ENCODE measurements at places on chromosomes 16 and 17.

GRCh38 chr17:76314392-76315227, 6.5 kb upstream of the QRICH2 start:
- no peak for DNase-seq

DNA sequence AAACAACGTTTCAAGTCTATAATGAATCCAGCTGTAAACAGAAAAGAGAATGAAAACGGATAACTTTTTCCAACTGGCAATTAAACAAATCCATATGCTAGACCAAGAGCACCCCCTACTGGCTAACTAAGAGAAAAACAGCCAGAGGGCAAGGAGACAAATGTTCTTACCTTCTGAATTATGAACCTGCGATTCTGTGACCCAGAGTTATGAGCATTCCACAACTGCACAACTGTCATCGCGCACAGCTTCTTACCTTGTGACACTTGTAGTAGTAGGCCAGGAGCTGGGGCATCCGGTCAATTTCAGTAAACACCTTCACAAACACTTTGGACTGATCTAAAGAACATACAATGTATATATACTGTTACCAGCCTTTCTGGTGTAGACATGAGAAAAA, 18.6 kb downstream of the COG7 start:
- peak; percentile 79 for DNase-seq

DNA sequence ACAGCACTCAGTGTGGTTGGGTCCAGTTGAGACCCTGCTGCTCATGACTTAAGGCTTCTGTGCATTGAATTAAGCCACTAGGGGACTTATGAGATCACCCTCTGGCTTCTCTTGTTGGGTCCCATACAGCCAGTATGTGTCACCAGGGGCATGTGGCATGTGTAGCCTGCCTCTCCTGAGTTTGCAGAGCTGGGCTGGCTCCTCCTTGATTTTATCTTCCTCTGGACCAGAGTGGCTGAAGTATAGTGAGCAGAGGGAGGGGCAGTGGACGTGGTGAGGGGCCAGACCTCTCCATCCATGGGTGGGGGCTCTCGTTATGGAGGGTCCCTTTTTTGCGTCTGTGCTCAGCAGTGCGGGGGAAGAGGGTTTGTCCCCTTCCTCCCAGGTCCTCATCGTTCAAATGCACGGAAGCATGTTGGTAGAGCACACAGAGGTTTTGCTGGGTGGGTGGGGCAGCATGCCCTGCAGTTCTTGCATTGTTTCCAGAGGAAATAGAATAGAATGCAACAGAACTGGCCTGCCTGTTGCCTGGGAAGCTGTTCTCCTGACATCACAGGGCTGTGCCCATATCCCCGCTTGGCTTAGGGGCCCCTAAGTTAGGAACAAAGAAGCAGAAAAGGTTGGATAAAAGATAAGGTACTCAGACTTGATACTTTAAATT, 77.4 kb downstream of the SPECC1 start:
- no peak for DNase-seq

- DNase-seq, result peak; percentile 38
These were observed 506 bp downstream of the CAMKK1 start for GRCh38 chr17:3892095-3892998.

- DNase-seq, result no peak
These were observed 6.4 kb downstream of the NFE2L1 start for GRCh38 chr17:48054238-48055185.

DNA sequence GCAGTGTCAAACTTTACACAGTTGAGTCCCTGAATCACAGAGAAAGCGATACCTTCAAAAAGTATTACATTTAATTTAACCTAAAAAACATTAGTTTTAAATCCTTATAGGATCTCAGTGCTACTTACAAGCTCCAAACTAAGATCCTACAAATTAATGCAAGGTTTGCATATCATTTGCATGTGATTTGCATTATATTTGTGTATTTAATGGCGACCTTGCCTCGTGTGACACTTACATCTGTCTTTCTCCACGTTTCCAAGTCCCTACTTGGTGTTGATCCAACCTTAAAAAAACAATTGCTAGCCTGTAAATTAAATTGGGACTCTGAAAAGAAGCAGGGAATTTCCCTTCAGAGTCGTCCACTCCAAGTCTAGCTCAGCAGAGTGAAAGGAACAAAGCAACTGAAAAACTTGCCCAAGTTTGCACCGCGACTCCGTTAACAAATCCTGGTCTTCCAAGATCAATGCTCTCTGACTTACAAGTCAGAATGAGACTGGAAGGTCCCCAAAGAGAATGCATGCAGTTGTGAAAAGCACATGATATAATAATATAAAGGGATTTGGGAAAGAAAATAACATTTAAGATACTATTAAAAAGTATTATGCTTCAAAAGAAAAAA, 739 bp upstream of the FAM117A start:
- no peak for DNase-seq

- DNase-seq, result no peak
These were observed 9.6 kb downstream of the AFMID start for GRCh38 chr17:78196716-78197115.

DNA sequence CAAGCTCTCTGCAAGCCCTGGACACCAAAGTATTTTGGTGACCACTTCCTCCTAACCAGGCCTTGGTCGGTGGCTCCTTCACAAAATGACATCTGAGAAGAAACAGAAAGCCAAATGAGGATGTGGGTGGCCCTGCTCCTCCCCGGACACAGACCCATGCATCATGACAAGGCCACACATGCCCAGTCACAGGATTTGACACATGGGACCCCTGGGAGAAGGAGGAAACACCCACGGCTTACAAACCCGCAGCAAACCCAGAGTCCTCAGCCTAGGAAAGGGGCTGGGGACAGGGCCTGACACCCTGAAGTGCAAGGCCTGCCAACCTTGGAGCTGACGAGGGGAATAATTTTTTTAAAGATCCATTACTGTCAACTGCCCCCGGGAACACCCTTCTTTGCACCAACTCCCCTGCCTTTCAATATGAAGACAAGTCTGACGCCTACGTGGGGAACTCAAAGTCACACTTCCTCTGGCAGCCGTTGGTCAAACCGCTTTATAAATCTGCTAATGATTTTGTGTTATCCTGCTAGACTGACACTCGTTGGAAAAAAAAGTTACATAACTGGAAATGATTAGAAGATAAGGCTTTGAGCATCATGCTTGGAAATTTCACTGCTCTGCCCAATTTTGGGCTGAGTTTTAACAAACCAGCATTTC, 41.3 kb downstream of the GAS7 start:
- DNase-seq, result no peak

DNA sequence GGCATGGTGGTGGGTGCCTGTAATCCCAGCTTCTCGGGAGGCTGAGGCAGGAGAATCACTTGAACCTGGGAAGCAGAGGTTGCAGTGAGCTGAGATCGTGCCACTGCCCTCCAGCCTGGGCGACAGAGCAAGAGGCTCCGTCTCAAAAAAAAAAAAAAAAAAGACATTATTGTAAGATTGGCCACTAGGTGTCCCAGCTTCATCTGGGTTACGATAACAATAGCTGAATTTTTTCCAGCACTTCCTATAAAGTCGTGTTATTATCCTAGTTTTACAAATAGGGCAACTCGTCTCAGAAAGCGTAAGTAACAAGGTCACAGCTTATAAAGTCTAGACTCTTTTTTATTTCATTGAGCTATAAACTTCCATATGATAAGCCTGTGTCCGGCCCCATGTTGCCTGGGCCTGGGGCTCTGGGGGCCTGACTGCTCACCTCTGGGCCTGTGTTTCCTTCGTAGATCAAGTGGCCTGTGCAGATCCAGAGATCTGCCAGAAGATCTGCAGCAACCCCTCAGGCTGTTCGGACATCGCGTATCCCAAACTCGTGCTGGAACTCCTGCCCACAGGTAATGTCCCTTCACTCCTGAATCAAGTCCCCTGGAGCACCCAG, 60.5 kb downstream of the SLC5A11 start:
- no peak for DNase-seq

DNA sequence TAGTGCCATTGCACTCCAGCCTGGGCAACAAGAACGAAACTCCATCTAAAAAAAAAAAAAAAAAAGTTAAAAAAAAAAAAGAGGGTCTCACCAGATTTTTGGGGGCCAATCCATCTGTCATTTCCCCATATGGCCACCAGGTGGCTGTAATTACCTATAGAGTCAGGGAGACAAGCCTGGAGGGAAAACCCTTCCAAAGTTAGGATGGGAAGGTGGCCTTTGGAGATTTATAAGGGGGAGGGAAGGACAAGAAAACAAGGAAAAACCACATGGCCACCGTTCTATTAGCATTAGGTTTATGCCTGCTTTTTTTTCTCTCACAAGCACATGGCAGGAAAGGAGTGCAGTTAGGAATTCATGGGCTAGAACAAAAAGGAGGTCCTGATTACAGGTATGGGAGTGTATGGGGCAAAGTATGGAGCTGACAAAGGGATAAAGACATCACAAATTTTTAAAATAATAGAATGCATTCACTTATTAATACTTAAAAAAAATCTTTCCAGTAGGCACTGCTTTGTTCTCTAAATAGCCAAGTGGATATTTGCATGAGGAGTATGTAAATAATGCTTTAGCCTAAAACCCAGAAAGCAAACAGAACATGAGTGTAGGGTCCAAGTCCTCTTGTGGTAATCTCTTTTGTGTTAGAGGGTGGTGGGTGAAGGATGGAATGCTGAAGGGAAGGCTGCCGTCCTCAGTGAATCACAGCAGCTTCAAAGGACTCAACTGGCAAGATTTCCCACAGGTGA, 5.1 kb downstream of the CYB5D1 start:
- DNase-seq, result no peak

- peak; percentile 5 for DNase-seq
These were observed 23.0 kb upstream of the CAPNS2 start for GRCh38 chr16:55543472-55543871.

GRCh38 chr16:56347670-56348069, 77.7 kb downstream of the AMFR start:
- DNase-seq, result no peak

- DNase-seq, result no peak
These were observed 1496.7 kb downstream of the CDH11 start for GRCh38 chr16:63625126-63625525.

DNA sequence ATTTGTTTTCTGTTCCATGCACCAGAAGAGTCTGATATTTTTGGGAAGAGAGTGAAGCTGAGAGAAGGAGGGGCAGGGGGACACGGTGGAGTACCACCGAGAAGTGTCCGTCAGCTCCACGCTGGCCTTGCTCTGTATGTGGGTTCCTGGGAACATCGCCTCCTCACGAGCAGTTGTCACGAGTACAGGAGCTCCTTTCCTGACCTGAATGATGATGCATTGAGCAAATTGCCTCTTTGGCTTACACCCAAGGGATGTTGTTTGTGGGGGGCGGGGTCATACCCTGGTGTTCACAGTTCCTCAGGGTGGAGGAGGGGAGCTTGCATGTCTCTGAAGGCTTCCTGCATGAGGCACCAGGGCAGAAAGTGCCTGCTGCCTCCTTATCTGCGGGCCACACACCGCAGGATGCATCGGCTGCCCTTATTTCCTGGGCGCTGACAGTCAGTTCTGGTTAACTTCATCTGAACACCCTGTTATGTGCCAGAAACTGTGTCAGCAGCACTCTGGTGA, 36.2 kb downstream of the RGS9 start:
- peak; percentile 86 for DNase-seq

DNA sequence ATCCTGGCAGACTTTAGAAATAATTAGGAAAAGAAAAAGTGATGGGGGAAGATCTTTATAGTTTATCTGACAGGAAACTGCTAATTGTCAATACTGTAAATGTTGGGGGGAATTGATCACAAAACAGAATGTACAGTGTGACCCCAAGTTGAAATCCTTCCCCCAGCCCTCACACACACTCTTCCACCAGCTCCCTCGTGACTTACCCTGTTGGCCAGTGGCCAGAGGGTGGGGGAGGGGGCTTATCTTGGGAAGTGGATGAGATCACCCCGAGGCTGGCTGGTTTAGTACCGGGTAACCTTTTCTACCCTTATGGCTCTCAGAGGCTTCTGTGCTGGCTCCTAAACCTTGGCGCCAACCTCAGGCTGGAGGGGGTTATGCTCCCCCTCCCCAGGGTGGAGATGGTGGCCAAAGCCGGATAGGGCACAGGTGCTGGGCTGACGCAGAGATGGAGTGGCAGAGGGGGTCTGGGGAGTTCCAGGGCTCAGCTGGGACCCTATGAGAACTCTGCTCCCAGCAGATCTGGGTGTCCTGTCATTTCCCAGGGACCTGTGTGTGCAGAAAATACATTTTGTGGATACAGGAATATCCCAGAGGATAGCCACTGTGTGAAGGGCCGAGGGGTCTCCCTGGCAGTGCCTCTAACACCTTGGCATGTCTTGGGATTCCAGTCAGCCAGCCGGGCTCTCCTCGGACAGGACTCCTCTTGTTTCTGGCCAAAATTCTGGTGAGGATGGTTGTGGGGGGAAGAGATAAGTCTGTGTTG, 18.6 kb downstream of the CDH16 start:
- peak; percentile 63 for DNase-seq

GRCh38 chr17:38504216-38504615, 76.0 kb downstream of the ARHGAP23 start:
- DNase-seq, result no peak

GRCh38 chr17:81631482-81631881, 5.4 kb downstream of the NPLOC4 start:
- DNase-seq, result no peak

DNA sequence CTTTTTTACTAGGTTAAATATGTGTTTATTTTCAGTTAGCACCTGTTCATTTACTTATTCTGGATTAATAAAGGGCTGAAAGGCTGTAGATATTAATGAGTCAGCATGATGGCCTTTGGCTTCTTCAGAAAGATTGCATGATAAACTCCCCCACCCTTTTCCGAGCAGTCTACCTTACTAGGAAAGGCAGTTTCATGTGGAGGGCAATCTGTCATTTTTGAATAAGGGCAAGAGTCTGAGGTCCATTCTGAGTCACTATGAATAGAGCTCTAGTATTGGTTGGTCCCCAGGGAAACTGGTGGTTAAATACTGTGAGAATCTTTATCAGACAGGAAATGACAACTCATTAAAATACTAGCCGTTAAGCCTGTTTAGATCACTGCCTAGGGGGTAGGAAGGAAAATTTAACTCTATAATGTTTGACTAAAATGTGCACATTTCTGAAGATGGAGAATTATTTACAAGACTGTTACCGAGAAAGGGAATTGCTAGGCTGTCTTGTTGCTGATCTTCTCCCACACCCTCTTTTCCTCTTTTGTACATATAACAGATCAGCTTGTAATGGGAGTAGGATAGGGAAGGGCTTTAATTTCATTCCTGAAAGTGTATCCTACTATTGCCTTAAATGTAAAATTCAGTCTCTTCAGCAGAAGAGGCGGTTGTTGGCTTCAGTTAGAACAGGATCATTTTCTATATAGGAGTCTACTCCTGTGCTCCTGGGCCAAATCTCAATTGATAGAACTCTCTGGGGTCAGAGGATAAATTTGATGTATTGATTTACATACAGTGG, 63.3 kb downstream of the TUBD1 start:
- peak; percentile 11 for DNase-seq

DNA sequence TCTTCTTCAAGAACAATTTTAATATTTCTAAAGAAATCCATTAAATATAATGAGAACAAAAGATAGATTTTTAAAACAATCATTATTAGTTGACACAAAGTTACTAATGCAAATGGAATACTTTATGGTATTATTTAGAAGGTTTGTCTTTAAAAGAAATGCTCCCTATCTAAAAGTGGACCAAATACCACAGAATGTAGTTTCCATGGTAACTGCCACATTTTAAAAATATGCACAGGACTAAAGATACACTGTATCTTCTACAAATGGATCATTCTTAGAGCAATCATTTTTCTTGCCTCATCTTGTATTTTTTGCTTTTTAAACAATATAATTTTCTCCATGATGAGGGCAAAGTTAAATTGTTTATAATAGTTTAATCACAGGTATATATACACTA, 296.0 kb downstream of the CEP112 start:
- DNase-seq, result no peak
